Right ventricle myocardium inferior (tissue), 1 donor: ENCODE measurements at places on chromosomes 16 and 17.

- no peak for DNase-seq
Observed at GRCh38 chr16:51225878-51226277, 74.8 kb upstream of the SALL1 start.

- no peak for DNase-seq
Observed at GRCh38 chr16:27641260-27641659, 91.3 kb downstream of the KATNIP start.

- no peak for DNase-seq
Observed at GRCh38 chr17:31792007-31792585, 66.9 kb downstream of the COPRS start.

GRCh38 chr17:15284537-15284936 lies 19.4 kb upstream of the PMP22 start:
- DNase-seq, result no peak

DNA sequence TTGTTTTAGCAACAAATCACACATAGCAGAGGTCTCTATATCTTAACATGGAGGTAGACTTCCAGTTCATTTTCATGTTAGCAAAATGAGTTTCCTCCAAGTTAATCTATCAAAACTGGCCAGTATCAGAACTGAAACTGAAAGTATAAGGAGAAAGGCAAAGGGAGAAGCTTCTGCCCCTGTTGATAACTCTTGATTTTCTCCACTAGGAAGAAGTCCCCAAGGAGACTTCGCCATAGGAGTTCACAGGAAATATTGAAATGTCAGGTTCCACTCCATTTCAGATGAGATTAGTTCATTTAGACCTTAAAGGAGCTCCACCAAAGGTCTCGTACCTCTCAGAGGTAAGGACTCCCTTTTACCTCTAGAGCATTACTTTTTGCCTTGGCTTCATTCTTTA lies 1.2 kb upstream of the OGFOD3 start:
- DNase-seq, result no peak

- no peak for DNase-seq
Observed at GRCh38 chr16:1631931-1632637, 19.9 kb downstream of the CRAMP1 start.

GRCh38 chr17:74497471-74497870 lies 31.0 kb downstream of the CD300A start:
- no peak for DNase-seq

GRCh38 chr16:67184995-67185650 lies 1.4 kb upstream of the MATCAP1 start:
- peak; percentile 96 for DNase-seq

GRCh38 chr17:13478326-13478830 lies 123.4 kb downstream of the HS3ST3A1 start:
- no peak for DNase-seq

DNA sequence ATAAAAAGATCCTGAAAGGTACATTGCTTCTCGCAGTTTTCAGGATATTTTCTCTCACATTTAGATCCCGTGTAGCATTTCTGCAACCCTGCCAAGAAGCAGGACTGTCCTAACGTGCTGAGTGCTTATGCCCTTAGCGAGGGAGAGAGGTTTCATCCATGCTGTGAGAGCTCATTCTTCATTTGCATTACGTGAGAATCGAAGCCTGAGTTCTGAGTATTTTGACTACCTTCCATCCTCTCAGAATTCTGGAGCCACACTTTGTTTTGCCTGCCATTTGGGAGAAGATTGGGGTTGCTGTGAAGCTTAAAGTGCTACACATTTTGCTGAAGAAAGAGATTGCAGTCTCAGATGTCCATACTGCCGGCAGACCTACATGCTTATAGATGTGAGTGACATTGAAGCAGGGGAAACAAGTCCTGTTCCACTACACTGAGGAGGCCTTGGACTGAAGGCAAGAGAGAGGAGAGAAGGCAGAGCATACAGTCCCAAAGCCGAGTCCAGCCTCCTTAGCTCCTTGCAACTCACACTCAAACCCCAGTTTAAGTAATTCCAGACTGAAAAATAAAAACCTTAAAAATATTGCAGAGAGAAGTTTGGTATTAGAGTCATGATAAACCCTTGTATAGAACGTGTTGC lies 183.0 kb downstream of the PRKCA start:
- DNase-seq, result no peak

DNA sequence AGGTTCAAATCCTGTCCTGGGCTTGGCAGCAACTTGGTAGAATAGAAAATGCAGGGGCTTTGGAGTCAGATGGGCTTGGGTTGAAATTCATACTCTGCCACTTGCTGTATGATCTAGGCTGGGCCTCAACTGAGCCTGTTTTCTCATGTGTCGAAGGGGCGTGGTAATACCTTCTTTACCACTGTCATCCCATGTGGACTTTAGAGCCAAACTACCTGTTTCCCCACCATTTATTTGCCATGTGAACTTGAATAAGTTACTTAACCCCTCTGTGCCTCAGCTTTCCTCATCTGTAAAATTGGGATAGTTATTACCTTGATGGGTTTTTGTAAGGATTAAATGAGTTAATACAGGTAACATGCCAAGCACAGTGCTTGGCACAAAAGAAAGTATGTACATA lies 106.0 kb downstream of the COPRS start:
- no peak for DNase-seq

DNA sequence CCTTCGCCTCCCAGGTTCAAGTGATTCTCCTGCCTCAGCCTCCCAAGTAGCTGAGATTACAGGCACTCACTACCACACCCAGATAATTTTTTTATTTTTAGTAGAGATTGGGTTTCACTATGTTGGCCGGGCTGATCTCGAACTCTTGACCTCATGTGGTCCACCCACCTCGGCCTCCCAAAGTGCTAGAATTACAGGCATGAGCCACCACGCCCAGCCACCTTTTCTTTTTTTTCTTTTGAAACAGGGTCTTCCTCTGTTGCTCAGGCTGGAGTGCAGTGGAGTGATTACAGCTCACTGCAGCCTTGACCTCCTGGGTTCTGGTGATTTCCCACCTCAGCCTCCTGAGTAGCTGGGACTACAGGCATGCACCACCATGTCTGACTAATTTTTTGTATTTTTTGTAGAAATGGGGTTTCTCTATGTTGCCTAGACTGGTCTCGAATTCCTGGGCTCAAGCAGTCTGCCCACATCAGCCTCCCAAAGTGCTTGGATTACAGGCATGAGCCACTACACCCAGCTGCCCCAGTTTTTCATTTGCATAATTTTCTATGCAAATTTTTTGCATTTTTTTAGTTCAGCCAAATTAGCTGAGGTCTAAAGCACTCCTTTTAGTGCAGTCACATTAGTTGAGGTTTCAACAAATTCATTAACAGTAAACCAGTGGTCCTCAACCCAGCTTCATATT lies 11.3 kb downstream of the WWP2 start:
- no peak for DNase-seq

- DNase-seq, result peak; percentile 88
Observed at GRCh38 chr16:49856672-49857330, 889 bp upstream of the ZNF423 start.

- no peak for DNase-seq
Observed at GRCh38 chr16:64486561-64486960, 635.3 kb downstream of the CDH11 start.

GRCh38 chr16:68344252-68344651 lies 33.4 kb downstream of the PRMT7 start:
- DNase-seq, result peak; percentile 27

DNA sequence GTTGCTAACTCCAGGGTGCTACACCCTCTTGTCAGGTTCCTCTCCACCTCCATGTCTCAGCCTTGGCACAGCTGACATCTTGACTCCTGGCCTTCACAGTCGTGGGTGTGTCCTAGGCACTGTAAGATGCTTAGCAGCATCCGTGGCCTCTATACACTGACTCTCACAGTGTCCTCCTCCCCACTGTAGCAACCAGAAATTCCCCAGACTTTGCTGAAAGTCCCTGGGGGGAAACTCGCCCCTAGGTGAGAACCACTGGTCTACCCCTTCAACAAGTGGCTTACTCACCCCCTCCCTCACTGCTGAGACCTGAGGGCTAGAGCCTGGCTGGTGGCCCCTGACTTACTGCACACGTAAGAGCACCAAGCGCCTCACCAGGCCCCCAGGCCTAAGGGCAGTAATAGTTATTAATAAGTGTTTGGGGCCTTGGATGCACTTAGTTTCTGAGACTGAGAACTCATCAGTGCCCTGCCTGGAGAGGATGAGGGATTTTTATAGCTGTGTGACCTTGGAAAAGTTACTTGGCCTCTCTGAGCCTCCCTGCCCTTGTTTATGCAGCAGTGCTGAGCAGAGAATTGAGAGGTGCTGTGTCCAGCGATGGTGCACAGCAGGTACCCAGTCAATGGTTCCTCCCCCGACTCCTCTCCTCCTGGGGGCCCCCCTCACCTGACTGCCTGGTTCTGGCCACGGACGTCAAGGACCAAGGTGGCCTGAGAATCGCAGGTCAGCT lies 67.1 kb downstream of the RMI2 start:
- no peak for DNase-seq

DNA sequence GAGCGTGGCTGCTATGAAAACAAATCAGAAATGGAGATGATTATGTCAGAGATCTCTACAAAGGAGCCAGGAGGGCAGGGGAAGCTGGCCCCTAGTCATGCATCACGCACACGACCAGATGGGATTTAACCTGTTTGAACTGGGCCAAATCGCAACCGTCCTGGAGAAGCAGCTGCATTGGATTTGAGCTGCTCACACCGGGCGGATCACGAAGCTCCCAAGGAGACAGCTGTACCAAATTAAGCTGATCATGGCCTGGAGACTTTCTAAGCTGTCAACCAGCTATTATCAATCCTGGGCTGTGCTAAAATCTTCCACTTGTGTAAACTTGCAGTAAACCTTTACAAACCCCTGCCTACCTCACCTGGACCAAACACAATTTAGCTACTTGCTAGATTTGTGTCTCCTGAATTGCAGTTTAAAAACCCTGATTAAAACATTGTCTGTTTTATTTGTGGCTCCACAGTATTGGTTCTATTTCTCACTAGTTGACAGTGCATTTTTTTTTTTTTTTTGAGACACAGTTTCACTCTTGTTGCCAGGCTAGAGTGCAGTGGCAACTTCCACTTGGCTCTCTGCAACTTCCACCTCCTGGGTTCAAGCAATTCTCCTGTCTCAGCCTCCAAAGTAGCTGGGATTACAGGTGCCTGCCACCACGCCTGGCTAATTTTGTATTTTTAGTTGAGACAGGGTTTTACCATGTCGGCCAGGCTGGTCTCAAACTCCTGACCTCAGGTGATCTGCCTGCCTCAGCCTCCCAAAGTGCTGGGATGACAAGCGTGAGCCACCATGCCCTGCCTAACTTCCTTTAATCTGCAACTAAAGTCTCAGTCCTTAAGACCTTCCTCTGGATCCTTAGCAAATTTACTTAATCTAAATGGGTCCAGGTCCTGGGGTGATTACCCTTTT lies 98.3 kb upstream of the GRIN2A start:
- no peak for DNase-seq

DNA sequence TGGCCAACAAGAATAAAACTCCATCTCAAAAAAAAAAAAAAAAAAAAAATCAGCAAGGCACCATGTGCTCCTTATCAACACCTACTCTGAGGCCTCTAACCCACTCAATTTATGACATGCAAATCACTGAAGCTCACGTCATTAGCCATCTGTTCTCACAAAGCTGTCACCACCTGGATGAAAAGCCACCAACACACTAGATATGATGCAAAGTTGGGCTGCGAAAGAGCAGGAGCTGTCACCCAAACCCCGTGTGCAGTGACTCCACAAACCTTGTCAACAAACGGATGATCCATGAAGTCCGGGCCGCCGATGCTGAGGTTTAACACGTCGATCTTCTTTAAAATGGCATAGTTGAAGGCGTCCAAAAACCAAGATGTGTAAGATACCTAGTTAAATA lies 25.3 kb downstream of the MBTPS1 start:
- DNase-seq, result no peak

- DNase-seq, result no peak
Observed at GRCh38 chr17:35866341-35866950, 2.2 kb downstream of the HEATR9 start.

DNA sequence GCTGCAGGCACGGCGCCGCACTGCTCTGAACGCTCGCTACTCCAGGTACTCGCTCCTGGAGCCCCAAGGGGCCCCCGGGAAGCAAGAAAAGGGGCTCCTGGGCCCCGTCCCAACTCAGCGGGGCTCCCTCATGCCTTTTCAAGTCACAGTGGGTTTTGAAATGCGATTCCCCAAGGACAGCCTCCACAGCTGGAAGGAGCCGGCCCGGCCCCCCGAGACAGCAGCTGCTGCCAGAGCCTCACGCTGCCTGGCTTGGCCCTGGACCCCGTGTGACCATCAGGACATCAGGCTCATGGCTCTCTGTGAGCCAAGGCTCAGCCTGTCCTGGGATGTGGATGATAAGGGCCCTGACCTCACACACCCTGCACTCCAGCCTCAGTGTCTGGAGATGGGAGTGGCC lies 80.6 kb downstream of the LMF1 start:
- peak; percentile 63 for DNase-seq

- no peak for DNase-seq
Observed at GRCh38 chr16:8751481-8752311, 45.7 kb downstream of the TMEM186 start.

DNA sequence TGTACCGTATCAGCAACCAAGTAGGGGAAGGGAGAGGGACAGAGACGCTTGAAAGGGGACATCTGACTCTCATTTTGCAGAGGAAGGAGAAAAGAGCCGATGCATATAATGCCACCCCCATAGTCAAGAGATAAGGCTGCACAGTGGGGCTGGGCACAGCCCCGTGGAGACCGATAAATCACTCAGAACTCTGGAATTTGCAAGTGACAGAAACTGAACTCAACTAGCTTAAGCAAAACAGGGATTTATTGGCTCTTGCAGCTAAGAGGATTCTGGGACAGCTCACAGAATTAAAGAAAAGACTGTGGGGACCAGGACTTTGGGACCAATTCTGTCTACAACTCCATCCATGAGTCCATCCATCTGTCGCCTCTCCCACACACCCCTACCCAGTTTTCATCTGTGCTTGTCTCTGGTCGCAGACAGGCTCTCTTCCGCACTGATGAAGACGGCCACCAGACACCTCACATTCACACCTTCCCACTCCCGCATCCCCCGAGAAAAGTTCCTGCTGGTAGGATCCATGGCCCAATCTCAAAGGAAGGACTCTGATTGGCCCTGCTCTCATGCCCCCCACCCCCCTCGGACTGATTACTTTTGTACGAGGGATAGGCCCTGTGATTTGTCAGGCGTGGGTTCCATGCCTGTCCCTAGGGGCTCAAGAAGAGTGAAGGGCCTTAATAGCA lies 105.9 kb upstream of the RPL38 start:
- no peak for DNase-seq

DNA sequence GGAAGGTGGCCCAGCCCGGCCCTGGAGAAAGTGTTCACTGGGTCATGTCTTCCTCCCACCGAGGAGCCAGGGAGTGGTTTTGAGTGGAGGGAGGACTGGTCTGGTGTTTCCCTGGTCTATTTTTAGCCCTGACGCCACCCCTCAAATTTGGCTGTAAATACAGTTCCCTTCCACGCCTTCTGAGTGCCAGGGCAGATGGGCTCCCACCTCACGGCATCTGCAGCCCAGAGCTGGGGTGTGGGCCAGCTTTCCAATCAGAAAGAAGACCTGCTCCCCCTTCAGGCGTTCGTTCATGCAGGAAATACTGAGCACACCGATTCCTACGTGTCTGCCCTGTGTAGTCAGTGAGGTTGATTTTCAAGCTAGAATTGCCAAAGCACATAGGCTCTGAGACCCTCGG lies 53.7 kb downstream of the SNX20 start:
- DNase-seq, result no peak
